Effector memory CD8-positive, alpha-beta T cell (primary cell): ENCODE measurements at places on chromosomes 3 and 15.

- no peak for DNase-seq
Observed at GRCh38 chr3:166123576-166123975, 286.4 kb upstream of the BCHE start.

DNA sequence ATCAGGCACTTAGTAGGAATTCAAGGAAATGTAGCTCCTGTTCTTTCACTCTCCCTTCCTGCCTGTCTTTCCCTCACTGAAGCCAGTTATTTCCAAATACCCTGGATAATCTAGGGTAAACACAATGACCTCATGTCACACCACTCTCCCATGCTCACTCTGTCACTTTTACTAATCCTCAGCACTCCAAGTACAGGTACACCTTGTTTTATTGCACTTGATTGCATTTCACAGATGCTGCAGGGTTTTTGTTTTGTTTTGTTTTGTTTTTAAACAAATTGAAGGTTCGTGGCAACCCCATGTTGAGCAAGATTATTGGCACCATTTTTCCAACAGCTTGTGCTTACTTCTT is 40.8 kb downstream of the PPM1L start:
- no peak for DNase-seq

- no peak for DNase-seq
Observed at GRCh38 chr3:32815841-32816438, 1.9 kb upstream of the TRIM71 start.

GRCh38 chr3:25291481-25291905 is 136.6 kb upstream of the RARB start:
- no peak for DNase-seq

GRCh38 chr3:197541756-197542539 is 13.8 kb downstream of the BDH1 start:
- no peak for DNase-seq

DNA sequence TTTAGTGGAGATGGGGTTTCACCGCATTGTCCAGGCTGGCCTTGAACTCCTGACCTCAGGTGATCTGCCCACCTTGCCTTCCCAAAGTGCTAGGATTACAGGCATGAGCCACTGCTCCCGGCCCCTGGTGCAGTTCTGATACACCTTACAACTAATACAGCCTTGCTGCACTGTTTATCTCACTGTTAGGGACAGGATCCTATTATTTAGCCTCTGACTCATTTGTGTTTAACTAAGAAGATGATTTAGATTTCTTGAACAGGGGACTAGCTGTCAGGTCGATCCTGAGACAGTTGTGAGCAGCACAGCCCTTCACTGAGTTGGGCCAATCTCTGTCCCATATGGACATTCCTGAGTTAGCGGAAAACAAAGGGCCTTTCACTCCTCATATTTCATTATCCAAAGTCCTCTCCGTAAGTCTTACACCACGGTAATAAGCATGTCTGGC is 19.2 kb downstream of the GYG1 start:
- DNase-seq: no peak

- no peak for DNase-seq
Observed at GRCh38 chr15:69337138-69337537, 38.4 kb downstream of the PAQR5 start.

GRCh38 chr3:31274326-31275024 is 258.2 kb upstream of the STT3B start:
- DNase-seq: no peak

DNA sequence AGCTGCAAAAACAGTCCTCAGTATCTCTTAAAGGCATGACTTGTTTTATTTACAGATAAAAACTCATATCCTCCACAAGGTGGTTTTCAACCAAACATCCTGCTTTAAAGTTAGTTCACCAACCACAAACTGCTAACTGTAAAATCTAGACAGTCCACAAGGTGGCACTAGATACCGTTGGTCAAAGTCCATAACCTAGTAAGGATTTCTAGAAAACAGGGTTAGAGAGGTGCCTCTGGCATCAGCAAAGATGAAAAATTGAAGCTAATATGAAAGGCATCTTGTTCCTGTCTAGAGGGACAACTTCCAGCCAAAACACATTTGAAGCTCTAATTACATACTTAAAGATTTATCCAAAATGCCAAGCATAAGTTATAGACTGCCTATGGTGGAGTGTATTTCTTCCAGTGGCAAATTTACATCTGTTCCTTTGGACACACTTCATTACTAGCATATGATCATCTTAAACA is 56.0 kb downstream of the ZMAT3 start:
- DNase-seq: peak; percentile 74

DNA sequence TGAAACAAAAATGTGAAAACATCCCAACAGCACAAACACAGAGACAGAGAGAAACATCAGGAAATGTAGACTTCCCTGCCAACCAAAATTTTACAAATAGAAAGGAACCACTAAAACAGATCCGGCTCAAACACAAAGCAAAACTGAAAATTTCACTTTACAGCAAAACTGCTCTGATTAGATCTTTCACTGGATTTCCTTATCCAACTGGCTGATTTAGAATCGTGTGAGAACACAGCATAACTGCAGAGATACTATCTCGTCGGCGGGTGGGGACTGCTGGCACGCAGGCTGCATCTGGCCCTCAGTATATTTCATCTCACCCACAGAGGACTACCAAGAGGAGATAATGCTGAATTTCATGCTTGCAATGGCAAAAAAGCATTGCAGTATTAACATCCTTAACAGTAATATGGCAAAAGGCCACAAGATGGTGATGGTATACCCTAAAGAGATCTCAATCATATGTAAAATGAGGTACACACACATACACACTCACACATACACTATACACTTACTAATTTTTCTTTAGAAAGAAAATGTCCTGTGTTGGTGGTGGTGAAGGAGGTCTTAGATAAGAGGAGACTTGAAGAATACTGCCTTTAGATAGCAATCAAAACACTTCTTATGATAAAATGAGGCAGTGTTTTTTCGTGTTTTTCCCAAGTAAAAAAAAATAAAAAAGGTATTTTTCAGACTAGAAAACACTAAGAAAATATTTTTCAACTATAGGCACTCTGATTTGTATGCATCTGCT is 10.6 kb upstream of the LEO1 start:
- DNase-seq: peak; percentile 30

DNA sequence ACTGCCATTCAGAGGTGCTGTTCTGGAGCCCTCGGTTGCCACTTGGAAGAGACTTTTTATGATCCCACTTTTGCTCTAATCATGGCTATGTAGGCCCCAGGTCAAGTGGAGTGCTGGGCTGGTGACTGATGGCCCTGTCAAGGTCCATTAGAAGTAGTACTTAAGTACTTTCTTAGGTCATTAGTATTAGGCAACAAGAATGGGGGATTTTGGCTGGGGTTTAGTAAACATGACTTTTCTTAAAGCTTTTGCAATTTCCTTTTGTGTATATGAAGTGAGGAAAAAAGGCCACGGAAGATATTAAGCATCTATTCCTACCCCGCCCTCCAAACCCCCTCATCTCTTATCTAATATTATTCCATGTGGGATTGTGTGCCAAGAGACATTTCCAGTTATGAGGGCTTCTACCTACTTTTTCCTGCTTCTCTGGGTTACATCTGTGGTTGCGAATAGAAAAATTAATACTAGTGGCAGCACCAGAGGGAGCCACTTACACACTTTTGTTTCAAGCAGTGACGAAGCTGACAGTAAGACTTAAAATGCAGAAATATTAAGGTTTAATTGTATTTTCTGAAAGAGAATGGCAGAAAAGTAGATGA is 13.9 kb downstream of the NLGN1 start:
- DNase-seq: no peak

GRCh38 chr3:69299344-69299743 is 86.5 kb downstream of the FRMD4B start:
- no peak for DNase-seq

DNA sequence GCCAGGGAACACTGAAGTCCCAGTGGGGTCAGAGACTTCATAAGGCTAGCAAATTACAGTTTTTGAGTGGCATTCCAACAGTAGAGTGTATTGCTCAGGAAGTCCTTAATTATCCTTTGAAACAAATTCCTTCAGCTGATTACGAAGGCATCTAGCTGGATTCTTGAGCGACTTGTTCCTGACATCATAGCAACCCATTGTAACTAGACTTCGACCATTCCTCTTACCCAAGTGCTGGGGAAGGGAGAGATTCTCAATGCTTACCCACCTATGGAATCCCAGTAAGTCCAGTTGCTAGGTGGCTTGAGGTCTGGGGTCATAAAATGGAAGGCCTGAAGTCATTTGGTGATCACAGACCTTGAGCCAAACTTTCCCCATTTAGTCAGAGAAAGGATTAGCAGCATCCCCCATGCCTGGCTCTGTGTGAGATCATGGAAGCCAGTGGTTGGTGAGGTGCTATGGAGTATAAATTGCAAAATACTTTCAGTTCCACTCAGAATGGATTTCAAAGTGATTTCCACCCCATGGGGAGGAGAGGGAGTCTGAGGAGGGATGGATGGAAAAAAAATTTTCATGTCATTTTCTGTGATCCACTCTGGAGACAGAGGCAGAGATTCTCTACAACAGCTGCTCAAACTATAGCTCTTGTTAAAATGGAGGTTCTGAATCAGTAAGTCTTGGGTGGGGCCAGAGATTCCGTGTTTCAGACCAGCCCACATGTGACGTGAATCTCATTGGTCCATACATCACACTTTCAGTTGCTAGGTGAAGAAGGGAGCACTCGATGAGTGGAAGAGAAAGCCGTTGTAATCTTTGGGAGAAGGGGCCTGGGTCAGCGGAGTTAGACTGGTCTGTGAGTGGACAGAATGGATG is 45.7 kb downstream of the CD86 start:
- no peak for DNase-seq
